ENCODE measurements at places on chromosomes 2 and 18. TPM values are rescaled to one million over a fixed set of nuclear protein-coding genes. Genes with fewer than 3 reads are reported as not detected.

DNA sequence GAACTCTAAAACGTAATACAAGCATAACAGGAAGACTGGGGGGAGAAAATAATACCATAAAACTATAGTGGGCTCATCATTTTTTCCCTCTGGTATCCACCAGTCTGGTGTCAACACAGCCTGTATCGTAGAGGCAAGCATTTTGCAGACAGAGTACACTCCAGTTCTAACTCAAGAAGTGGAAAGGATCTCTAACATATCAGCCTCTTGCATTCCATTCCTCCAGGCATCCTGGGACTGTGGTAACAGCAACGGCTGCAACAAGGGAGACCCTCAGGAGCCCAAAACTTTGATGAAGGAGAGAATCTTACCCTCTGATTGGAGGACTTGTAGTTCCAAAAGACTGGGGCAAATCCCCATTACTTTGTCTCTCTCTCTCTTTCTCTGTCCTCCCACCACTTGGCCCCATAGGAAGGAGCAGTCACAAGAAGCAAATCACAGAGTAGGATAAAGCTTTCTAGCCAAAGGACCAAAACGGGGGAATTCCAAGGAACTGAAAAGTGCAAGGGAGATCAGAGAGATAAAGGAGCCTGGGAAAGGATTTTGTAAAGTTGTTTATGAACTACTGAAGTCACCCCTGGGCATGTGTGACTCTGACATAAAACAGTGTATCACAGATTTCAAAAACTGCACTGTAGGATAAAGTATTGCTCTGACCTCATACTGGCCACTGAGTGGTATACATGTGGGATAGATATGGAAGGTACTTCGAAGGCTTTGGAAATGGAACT lies 11.9 kb downstream of the FRZB start:
- peak; percentile 10 for DNase-seq

The TANC1 gene
- 10.2 TPM for polyA plus RNA-seq

The CHRNG gene
- polyA plus RNA-seq = not detected

The POTEE gene
- 0.02 TPM for polyA plus RNA-seq

- DNase-seq = no peak
Observed at GRCh38 chr2:13654416-13654815, 937.7 kb downstream of the TRIB2 start.

DNA sequence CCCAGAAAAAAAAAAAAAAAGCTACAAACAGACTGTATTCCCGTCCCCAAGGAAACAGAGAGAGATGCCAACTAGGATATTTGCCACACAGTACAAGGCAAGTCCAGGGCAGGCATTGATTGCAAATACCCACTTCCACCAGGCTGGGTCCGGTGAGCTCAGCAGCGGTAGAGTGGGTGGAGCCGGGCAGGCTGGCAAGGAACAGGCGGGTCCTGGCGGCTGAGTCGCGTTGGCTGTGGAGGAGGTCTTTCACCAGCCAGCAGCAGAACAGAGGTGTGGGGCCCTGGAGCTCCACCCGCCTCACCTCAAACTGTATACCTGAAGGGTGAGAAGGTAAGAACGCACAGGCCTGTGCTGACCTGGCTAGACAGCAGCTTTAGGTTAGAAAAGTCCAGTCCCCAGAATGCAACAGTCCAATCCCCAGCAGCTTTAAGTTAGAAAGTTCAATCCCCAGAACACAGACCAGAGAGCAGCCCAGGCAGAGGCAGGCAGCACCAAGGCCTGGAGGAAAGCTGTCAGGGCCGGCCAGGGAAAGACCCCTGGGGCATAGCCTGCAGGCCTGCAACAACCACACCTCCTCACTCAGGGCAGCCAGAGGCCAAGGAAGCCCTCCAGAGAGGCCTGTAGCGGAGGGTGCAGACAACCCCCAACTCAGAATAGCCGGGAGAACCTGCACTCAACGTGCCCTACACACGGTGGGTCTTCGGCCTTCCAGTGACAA lies 21.9 kb upstream of the MTERF4 start:
- no peak for DNase-seq

The VRK2 gene
- polyA plus RNA-seq = 12.2 TPM

Measured in IMR-90 (cell line).